ENCODE measurements at places on chromosomes 6 and 20.

GRCh38 chr6:68729377-68729903 lies 94.4 kb downstream of the ADGRB3 start:
- no peak for DNase-seq

- no peak for DNase-seq
Measured at GRCh38 chr20:43444107-43444506, 13.6 kb upstream of the SRSF6 start.

DNA sequence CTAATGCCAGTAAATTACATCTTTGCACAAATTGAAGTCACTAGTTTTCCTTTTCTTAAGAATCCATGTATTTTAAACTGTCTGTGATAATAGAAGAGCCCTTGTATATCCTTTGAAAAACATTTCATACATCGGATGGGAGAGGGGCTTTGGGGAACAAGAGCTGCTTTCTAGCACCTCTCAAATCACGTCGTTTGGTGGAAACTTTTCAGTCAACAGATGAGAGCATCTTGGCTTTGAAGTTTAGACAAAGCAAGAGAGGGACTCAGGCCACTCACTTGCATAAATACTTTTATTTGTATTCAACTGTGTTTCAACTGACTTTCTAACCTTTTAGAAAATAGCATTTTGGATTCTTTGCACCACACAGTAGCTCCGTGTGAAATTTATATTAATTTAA lies 502.3 kb upstream of the IMPG1 start:
- no peak for DNase-seq

- DNase-seq: no peak
Measured at GRCh38 chr6:38264605-38265004, 375.1 kb downstream of the BTBD9 start.

- DNase-seq: no peak
Measured at GRCh38 chr6:54206510-54206909, 95.3 kb downstream of the MLIP start.

- DNase-seq: no peak
Measured at GRCh38 chr6:11921751-11922150, 90.4 kb upstream of the HIVEP1 start.

DNA sequence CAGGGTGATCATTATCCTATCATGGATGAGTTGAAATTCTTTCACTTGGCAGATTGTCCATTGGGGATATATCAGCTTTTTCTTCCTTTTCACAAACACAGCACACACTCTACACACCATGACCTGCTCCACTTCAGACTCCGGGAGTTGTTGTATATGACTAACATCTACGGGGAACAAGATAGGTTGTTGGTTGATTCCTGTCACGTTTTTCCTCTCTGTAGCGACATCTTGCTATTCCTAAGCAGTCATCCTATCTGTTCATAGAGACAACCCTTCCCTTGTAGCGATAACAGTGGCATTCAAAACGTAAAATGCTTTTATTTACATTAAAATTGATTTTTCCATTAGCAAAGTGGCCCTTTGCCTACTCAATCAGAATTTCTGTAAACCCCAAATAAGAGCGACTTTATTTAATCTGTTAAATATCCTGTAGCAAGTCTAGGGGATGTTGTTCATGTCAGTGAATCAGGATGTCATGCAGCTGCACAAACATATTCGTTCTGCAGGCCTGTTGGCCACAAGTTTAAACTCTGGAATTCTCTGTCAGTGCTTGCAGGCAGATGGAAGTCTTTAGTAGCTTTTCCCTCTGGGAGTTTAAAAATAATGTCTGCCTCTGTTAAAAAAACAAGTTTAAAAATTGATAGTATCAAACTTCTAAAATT lies 23.1 kb downstream of the PHACTR2 start:
- DNase-seq: no peak

DNA sequence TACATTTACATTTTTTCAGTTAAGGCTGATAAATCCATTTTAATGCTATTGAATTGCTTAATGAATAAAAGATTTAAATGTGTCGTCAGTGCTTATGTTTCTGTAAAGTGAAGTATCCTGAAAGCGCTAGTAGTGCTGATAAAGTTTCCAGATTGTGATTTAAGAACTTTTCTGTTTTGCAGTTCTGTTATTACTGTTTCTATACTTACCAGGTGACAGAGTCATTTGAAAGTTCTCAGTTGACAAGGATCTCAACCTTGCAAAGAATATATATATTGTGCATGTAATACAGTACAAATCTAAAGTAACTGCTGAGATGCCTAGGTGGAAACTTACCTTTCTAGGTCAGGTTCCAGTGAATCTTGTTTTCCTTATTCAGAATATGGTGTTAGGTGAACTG lies 201.8 kb downstream of the ARID1B start:
- no peak for DNase-seq

DNA sequence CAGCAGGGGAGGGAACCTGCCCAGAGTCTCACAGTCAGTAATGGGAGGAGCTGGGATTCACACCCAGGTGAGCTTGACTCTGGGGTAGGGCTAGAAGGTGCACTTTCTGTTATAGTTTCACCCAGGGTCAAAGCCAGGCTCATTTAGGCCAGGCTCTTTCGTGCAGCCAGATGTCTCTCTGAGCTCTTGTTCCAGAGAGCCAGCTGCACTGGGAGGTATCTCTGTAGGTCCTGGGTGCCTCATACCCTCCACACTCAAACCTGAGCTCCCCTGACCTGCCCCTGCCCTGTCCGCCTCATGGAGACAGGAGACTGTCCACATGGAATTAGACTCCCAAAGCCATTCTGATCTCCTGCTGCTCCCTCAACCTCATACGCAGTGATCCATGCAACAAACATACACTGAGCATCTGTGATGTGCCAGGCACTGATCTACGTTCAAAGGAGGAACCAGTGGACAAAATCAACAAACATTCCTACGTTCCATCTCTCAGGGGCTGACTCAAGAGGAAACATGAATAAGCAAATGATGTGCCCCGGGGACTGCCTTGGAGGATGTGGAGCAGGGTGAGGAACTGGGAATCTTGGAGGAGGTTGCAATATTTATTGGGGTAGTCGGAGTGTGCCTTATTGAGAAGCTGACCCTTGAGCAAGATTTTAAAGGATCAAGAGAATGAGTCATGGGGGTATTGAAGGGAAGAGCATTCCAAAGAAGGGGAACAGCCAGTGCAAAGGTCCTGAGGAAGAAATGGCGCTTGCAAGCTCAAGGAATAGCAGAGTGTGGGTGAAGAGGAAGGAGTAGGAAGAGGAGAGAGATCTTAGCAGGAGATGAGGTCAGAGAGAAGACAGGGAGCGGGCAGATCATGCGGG lies 71.3 kb upstream of the TOX2 start:
- no peak for DNase-seq

- DNase-seq: no peak
Measured at GRCh38 chr6:6597682-6598081, 9.2 kb downstream of the LY86 start.

- DNase-seq: no peak
Measured at GRCh38 chr6:144588697-144589325, 303.7 kb downstream of the UTRN start.

- DNase-seq: no peak
Measured at GRCh38 chr20:49395183-49395582, 87.3 kb downstream of the KCNB1 start.

- peak; percentile 3 for DNase-seq
Measured at GRCh38 chr6:56359201-56359899, 112.0 kb upstream of the COL21A1 start.

DNA sequence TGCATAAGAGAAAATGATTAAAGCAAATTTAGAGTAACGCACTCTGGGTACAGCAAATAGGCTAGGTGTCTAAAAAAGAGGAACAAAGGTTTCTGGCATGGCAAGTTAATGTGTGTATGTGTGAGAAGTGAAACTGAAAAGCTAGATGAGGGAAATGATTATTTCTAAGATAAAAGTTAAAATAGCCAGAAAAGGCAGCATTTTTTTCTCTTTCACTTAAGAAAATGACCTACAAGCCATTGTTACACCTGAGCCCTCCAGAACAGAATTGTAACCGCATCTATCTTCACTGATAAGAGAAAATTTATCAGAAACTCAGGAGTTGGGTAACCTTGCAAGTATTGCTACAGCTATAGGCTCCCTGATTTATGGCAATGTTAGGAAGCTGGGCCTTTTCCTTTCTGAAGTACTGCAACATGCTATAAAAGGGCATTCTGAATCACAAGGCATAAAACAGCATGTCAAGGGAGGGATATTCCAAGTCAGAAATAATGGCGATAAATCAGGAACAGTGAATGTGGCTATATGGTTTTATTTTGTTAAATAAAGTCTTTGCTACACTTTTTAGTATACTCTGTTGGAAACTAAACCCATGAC lies 395.3 kb downstream of the TBC1D32 start:
- no peak for DNase-seq

GRCh38 chr20:55053389-55053788 lies 578.0 kb downstream of the DOK5 start:
- no peak for DNase-seq

DNA sequence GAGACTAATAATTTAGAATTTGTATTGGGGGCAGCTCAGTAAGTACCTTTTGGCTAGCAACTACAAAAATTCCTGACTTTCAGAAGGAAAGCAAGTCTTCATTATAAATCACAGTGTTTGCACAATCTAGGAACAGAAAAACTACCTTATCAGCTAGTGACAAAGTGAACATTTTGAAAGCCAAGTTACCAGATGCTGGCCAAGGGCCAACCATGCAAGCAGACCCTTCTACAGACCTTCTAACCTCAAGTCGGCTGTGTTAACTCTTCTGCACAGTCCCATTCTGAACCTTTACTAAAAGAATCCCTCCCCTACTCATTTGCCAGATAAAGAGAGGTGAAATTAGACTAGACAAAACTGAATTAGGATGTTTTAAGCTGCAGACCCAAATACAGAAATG lies 341.9 kb downstream of the COL12A1 start:
- DNase-seq: no peak

DNA sequence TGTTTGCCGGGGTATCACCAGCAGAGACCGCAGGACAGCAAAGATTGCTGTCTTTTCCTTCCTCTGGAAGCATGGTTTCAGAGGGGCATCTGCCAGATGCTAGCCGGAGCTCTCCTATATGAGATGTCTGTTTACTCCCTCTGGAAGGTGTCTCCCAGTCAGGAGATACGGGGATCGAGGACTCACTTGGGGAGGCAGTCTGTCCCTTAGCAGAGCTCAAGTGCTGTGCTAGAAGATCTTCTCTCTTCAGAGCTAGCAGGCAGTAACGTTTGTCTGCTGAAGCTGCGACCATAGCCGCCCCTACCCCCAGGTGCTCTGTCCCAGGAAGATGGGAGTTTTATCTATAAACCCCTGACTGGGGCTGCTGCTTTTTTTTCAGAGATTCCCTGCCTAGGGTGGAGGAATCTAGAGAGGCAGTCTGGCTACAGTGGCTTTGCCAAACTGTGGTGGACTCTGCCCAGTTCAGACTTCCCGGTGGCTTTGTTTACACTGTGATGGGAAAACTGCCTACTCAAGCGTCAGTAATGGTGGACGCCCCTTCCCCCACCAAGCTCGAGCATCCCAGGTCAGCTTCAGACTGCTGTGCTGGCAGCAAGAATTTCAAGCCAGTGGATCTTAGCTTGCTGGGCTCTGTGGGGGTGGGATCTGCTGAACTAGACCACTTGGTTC lies 133.0 kb upstream of the FLRT3 start:
- DNase-seq: no peak

DNA sequence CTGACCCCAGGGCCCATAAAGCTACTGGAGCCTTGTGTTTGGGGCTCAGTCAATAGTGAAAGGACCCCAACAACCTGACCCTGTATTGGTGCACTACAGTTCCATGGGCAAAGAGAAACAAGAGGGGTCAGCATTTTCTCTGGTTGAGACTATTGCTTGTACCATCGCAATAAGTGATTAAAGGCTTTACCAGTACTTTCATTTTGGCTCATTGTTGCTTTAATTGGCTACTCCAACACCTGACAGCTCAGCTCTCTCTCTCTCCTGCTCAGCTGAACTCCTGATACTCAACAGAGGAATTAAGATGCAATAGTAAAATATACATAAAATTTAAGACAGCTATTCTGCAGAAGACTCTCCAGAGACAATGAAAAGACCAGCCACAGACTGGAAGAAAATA lies 17.8 kb downstream of the CD93 start:
- no peak for DNase-seq

DNA sequence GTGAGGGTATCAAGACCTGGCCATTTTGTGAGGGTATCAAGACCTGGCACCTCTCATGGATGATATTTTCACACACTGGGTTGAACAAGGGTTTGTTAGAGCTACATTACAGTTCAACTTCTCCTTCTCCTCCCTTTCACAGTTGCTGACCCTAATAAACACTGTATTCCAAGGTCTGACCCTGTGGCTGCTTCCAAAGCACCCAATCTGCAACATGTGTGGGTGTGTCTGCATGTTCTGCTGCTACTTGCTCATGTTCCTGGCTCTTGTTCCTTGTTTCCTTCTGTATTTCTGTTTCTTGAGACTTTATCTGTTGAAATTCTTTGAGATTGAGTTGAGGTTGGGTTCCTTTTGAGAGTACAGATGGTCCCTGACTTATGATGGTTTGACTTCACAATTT lies 162.1 kb upstream of the GMDS start:
- DNase-seq: no peak

DNA sequence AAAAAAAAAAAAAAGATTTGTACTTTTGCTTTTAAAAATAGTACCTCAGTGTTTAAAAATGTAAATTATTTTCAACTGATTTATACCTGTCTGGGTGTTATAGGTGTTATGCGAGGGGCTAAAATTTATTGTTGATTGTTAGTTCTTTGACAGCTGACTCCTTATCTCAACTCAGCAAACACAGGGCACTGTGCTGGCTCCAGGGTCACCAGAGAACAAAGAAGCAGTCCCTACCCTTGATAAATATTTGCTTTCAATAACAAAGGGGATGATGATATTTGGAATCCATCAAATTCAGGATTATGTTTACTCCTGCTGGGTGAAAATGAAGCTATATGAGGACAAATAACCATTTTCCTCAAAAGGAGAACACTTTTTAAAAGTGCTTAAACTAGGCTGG lies 34.2 kb upstream of the KAT14 start:
- no peak for DNase-seq

- no peak for DNase-seq
Measured at GRCh38 chr6:14388371-14388770, 270.8 kb downstream of the CD83 start.

DNA sequence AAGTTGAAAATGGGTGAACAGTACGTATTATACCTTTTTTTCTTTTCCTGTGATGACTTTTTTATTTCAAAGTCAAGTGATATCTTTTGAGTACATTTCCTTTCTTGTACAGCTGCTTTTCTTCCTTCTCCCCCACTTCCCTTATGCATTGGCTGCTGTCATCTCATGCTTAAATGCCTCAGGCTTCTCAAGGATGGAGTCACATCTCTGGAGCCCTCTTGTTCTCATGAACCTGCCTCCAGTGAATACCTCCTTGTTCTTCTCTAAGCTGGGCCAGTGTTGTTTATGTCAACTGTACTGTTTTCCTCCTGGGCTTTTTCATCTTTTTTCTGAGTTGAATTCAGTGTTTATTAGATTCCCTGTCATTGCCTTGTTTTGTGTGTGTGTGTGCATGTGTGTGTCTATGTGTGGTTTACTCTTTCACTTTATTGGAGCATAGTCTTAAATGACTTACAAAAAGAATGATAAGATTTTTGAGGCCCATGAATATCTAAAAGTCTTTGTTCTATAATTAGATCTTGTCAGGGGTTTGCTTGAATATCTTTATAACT lies 23.6 kb downstream of the STXBP5 start:
- DNase-seq: no peak

GRCh38 chr6:107716688-107717089 lies 107.4 kb downstream of the SCML4 start:
- peak; percentile 68 for DNase-seq
